Esophagus (tissue), 2 donors: ENCODE measurements at places on chromosomes 7 and 10. TPM values are rescaled to one million over a fixed set of nuclear protein-coding genes. Genes with fewer than 3 reads are reported as not detected.

Gene HOXA2
- 2.3 TPM for polyA plus RNA-seq

Gene P4HA1
- polyA plus RNA-seq = 4.0 TPM

Gene POLR2J2
- polyA plus RNA-seq = 2.1 TPM

Gene ANKRD30A
- polyA plus RNA-seq = not detected

Gene LIPN
- not detected for polyA plus RNA-seq

Gene RET
- polyA plus RNA-seq = 0.07 TPM

Gene PODXL
- 3.5 TPM for polyA plus RNA-seq

Gene UPK3B
- polyA plus RNA-seq = 16.7 TPM

Gene PNLIPRP2
- 0.05 TPM for polyA plus RNA-seq

Gene C7orf33
- not detected for polyA plus RNA-seq

Gene FGL2
- 3.4 TPM for polyA plus RNA-seq

Gene PPP1R17
- not detected for polyA plus RNA-seq

Gene CRPPA
- polyA plus RNA-seq = 0.12 TPM

Gene TMEM229A
- not detected for polyA plus RNA-seq

Gene INA
- 0.28 TPM for polyA plus RNA-seq

Gene PILRA
- 0.85 TPM for polyA plus RNA-seq

Gene AGBL3
- polyA plus RNA-seq = 0.62 TPM

Gene TMEM236
- 0.01 TPM for polyA plus RNA-seq

Gene HOXA1
- polyA plus RNA-seq = 1.5 TPM

Gene CYP3A4
- polyA plus RNA-seq = 0.20 TPM

Gene GALNT17
- polyA plus RNA-seq = 6.1 TPM
